ENCODE measurements at places on chromosomes 13 and 19.

DNA sequence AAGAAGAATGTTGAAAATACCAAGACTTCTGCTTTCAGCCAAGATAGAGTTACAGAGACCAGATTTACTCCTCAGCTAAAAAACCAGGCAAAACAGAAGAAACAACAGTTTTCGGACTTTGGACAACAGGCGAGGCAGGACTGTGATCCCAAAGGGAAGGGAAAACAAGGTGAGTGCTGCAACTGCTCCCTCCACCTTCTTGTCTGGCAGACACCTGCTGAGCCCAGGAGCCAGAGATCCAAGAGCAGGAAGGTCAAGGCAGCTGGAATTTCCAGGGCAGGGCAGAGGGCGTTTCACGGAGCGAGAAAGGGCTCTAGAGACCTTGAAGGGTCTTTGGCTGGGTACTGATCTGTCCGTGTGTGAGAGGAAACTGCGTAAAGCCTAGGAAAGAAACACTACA, 32.9 kb upstream of the SLC7A9 start:
- DNase-seq, result no peak

DNA sequence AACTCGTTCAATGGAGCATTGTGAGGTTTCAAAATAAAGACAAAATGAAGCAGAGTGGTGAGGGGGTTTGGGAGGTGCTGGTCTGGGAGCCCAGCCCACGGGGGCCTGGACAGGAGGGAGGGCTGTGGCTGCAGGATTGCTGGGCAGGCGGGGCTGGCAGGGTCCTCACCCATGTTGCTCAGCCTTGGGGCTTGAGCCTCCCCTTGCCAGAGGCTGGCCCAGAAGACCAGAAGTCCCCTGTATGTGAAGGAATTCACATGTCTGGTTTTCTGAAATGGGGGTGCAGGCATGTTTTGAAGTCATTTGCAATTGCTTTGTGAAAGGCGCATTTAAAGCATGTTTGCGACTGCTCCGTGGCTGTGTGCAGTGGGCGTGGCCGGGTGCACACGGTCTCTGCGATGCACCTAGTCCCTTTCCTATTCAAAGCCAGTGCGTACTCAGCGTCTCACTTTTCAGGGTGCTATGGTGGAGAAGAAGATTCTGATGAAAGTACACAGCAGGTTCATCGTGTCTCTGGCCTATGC, 2.3 kb downstream of the GRK1 start:
- DNase-seq, result no peak

DNA sequence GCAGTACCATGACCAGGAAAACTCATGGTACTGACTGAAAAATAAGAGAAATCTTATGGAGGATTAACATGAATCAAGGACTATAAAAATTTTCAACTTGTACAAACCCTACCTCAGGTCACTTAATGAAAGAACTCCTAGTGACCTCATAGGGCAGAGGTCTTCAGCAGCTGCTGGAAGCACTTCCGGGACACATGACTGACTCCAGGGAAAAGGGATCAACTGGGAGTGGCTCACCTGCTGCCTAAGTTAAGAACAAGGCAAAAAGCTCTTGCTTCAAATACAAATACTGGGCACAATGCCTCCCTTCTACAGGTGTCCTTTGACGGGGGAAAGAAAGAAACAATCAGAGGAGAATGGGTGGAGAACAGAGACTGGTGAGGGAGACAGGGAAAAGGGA, 18.6 kb downstream of the DOCK9 start:
- no peak for DNase-seq

- DNase-seq, result peak; percentile 64
Observed at GRCh38 chr19:10699650-10700335, 1.4 kb upstream of the QTRT1 start.

DNA sequence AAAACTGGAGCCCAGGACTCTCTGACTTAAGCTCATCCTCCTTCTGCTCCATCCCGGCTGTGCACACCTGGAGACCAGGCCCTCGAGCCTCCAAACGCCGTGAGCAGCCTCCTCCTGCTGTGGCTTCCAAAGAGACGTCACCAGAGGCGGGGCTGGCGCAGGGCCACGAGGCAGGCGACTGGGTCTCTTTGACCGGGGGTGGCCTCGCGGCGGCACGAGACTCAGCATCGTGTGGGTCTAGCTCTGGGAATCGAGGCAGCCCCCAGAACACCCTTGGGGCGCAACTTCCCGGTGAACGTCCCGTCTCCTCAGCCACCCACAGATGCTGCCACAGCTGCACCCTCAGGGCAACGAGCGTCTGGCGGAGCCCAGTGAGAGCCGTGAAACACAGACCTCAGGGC, 22.8 kb downstream of the RASA3 start:
- DNase-seq, result no peak

DNA sequence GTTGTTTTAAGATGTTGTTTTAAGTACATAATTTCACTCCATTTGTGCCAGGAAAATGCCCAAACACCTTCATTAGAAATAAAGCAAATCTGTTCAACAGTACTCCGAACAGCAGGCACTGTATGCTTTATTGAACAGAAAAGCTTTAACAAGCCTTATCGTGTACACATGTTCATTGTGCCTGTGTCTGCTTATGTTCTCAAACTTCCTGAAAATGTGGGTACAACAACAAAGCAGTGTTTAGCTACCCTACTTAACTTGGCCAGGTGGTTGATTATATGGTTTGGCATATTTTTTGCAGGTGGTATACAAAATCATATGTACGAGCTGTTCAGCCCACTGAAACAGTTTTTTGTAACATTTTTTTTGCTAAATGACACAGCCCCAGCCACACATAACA, 718.0 kb downstream of the DACH1 start:
- no peak for DNase-seq

GRCh38 chr19:11418549-11419506, at the start of gene RGL3:
TSS of gene RGL3 (minus strand) at chr19:11419314. CDS start at chr19:11419278, 36 bp downstream.
- DNase-seq, result peak; percentile 63

DNA sequence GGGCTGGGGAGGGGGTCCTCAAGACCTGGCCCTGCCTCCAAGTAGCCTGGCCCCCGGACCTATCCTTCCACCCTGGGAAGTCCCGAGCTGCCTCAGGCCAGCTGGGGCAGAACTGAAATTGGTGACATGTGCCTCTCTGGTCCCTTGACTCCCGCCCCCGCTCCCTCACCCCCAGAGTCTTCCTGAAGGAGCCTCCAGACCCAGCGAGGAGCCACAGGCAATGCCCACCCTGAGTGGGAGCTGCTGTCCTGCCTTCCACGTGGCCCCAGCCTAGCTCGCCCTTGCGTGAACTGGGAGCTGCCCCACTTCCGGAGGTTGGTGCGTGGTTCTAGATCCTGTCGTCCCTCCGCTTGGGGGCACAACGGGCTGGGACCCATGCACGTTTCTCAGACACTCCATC, 34.6 kb downstream of the CEBPA start:
- DNase-seq, result no peak

- no peak for DNase-seq
Observed at GRCh38 chr13:97119943-97120342, 102.2 kb upstream of the MBNL2 start.

DNA sequence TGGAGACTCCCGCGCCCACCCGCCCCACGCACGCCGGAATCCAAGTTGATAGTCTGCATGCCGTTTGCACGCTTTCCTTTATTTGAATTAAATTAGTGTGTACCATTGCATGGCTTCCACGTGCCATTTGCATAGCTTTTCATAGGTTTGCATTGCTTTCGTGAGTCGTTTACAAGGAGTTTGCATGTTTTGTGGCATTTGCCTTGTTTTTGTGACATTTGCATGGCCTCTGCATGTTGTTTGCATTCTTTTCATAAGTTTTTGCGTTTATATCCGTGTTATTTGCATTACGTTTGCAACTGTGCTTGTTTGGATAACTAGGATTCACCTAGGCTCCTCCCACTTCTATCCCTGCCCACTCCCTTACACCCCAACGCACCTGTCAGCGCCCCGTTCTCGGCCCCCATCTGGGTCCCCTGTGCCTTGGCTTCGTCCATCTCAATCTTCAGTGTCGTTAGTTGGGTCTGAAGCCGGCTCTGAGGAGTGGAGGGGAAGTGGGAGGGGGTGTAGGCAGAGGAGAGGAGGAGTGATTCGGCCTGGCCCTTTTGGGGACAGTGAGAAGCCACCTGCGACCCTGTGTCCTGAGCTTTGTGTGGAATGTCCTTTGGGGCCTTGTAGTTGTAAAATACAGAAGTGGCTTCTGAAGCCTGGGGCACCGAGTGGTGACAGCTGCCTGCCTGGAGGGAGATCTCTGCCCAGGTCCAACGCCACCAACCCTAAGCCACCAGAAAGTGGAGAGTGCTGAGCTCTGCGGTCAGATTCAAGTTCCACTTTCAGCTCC, 2.4 kb downstream of the CCDC194 start:
- no peak for DNase-seq

GRCh38 chr13:30376426-30377311, 45.6 kb upstream of the UBE2L5 start:
- DNase-seq, result no peak

- no peak for DNase-seq
Observed at GRCh38 chr19:39030854-39031367, 1.4 kb downstream of the FBXO27 start.

DNA sequence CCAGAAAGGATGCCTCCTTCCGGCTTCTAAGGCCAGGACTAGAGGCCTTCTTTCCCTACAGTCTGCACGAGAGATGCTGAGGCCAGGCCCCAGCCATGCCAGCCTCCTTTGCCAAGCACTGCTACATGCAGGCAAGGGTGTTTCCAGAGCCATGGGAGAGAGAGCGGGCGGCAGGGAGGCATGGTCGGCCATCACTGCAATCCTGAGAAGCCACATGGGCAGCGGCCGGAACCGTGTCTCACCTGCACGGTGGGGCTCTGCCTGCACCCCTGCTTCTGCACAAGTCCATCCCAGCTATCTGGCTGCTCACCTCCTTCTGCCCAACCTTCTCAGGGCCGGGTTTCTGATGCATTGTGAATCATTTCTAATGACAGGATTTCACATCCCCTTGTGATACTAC, 35.1 kb downstream of the TSHZ3 start:
- no peak for DNase-seq

DNA sequence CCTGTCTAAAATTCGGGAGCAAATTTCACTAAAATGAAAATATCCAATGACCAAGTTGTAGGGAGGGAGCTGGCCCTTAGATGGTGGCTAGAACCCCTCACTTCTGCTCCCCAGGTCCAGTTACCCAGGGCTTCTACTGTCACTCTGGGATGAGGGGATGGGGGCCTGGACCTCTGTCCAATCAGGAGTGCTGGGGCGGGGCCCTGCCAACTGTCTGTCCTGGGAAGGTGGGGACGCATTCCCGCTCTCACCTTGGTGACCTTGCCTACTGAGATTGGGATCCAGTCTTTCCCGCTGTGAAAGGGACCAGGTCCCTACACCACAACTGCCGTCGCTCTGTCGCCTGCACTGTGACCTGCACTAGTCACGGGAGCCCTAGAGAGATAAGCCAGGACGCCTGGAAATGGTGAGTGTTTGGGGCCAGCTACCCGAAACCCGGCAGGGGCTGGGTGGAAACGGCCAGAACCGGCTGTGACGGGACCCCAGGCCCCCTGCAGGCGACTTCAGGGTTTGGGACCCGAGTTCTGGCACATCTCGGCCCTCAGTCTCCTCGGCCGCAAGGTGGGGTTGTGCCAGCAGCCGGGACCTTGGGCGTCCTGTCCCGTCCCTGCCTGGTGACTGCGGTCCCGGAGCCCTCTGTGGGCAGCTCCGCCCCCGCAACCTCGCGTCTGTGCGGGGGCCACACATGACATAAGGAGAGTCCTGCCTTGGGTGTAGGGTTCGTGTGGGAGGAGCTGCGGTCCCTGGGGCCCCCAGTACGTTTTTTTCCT, 22.8 kb downstream of the ZNF20 start:
- DNase-seq, result no peak

DNA sequence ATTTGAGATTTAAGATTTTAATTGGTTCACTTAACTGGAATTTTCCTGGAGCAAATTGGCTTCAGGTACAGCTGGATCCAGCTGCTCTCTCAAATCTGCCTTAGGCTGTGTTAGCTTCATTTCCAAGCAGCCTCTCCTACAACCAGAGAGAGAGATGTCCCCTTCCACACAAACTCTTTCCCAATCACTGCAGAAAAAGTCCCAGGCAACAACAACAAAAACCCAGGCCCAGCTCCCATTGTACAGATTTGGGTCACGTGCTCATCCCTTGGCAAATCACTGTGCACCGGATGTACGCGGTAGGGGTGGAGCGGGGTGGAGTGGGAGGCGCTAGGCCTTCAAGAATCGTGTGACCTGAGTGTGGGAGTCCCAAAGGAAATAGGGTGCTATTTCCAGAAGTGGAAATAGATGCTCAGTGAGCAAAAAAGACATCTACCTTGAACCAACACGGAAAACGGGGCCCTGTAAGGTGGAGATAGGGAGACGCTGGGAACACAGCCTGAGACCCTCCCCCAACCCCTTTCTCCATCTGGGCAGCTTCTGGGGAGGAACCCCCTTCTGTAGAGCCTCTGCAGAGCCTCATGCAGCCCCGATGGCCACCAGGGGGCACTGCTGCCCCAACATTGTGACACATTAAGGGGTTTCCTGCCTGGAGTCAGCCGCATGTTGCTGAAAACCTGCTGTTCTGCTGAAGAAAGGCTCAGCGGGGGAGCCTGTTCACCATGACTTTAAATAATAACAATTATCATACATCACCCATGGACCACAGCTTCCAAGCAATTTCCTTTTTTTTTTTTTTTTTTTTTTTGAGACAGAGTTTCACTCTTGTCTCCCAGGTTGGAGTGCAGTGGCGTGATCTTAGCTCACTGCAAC, 25.4 kb downstream of the HPN start:
- DNase-seq, result peak; percentile 87

GRCh38 chr19:55208880-55209692, at the start of gene PTPRH:
TSS of gene PTPRH (minus strand) at chr19:55209501. CDS start at chr19:55209433, 68 bp downstream.
- no peak for DNase-seq

GRCh38 chr19:46660008-46660517, 919 bp downstream of the DACT3 start:
- DNase-seq, result peak; percentile 51

DNA sequence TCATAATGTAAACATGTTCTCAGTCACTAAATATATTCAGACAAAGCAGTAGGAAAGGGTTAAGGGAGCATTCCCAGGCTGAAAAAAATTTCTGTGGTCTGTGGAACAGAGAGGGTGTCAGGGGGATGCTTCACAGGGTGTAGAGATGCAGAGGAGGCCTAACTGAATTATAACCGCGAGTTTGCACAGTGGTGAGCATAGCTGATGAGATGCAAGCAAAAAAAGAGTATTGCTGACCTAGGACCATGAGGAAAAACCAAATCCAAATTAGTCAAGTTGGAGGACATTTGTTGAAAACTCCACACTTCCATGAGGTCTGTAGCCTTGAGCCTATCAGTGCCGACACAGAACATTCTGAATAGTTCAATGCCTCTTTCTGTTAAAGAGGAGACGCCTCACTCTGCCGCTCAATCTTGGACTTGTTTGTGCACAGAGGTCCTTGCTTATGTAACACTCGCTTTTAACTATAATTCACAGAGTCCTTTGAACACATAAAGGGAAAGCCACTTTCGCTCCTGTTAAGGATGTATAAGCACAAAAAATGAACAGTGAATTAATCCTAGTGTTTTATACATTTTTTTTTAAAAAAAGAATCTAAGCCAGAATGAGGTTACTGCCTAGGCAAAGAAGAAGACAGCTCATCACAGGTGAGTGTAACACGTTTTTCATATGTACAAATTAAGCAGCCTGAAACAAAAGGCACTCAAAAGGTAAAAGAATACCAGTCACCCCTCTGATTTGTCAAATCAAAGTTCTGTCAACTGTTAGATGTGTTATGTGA, 25.8 kb upstream of the INTS6 start:
- no peak for DNase-seq

- no peak for DNase-seq
Observed at GRCh38 chr13:96011291-96011872, 41.8 kb downstream of the UGGT2 start.

- DNase-seq, result no peak
Observed at GRCh38 chr13:78197231-78197630, 278.6 kb upstream of the EDNRB start.
